Stimulated activated memory B cell treated with anti-CD40 and anti-IgM and Interleukin-4, amounts not matched to agents 10 μg/mL and 1 μg/mL and 100 μg/mL, for 72 hours (primary cell): ENCODE measurements at places on chromosomes 7 and 10.

DNA sequence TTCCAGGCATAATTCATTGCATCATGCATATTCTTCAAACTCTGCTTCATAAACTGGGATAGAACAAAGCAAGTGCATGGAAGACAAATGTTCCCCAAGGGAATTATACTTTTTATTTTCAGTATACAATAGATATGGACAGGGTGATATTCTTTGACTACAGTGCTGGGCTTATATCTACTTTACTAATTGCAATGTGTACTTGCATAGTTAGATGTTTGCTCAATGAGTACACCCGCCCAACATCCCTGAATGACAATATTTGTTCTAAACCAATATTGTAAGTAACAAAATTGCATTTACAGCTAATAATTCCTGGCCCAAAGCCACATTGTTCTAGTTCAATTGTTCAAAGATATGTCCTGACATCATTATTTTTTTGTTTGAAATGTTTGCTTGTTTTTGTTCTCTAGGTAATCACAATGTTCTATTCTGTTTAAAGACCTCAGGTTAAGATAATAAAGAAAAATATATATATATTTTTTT is 171.4 kb downstream of the PTN start:
- ATAC-seq: no peak

- no peak for ATAC-seq
These were observed 116.7 kb downstream of the SLC25A40 start for GRCh38 chr7:87759501-87759900.

DNA sequence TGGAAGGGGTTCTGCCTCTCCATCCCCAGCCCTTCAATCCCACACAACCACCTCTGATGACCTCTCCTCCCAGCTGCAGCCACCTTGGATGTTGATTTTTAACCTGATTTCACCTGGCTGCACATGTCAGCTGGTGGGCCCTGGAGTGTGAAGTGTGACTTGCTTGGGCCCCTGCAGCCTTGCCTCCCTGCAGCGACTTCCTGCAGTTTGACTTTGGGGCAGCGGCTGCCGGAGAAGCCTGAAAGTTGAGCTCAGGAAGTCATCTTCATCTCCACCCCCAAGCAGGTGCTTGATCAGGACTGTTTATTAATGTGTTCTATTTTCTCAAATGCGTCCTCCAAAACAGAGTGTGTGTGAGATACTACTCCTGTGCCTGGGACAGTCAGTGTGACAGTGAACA is 675.2 kb upstream of the GALNT17 start:
- ATAC-seq: peak; percentile 69

DNA sequence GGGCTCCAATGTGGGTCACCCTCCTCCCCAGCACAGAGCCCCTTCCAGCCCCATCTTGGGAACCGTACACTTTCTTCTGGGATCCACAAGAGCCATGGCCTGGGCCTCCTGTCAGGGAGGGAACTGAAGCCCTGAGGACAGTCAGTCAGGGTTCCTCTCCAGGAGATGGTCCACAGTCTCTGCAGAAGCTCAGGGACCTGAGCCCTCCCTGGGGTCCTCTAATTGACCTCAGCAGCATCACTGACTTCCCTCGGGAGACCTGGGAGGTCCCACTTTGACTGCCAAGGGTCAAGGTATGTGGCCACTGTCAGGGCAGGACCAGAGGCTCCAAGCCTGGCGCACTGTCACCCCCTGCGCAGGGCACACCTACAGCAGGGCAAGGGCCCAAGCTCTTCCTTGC is 32.3 kb downstream of the NOD1 start:
- no peak for ATAC-seq
